ENCODE measurements at places on chromosomes 16 and 17. TPM values are rescaled to one million over a fixed set of nuclear protein-coding genes. Genes with fewer than 3 reads are reported as not detected.

DNA sequence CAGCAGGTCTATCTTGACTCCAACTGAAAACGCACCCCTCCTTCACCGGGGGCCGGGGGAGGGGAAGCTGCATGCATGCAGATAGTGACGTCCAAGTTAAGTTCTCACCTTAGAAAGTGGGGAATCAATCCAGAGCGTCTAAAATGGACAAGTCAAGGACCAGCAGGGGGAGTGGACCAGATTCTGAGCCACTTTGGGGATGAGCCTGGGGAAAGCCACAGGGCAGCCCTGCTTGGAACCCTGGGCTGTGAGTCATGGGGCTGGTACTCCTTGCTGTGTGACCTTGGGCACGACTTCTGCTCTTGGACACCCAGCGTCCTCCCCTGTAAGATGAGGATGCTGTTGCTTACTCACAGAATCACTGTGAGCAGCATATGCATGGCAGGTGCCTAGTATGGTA lies 9.1 kb downstream of the TNFRSF13B start:
- DNase-seq = peak; percentile 38

DNA sequence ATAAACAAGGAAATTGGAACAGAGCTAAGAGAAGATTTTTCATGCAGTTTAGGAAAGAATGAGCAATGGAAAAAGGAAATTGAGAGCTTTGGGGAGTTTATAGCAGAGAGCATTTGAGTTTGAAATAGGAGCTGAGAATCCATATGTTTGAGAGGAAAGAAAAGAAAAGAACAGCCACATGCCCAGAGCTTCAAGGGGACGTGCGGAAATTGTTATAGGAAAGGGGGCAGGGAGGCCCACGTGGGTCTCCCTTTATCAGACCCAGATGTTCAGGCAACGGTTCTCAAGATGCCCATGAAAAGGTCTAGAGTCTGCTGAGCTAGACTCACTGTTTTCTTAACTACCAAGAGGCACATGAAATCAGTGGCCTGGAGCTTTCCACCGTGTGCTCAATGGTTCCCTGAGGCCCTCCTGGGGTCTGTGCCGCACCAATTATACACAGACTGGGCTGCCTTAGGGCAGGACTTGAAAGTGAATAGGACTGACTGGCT lies 31.2 kb downstream of the CHD9 start:
- DNase-seq = no peak

GRCh38 chr17:36888236-36888951 lies 48.9 kb upstream of the LHX1 start:
- DNase-seq = no peak

GRCh38 chr17:43554857-43555256 lies 8.7 kb upstream of the ETV4 start:
- no peak for DNase-seq

GRCh38 chr17:58706351-58707140 lies 14.1 kb downstream of the RAD51C start:
- no peak for DNase-seq

- DNase-seq = no peak
These were observed 35.3 kb upstream of the HELZ start for GRCh38 chr17:67280279-67280678.

GRCh38 chr16:63612462-63613227 lies 1509.2 kb downstream of the CDH11 start:
- DNase-seq = no peak

Gene KCNJ18
- total RNA-seq = not detected

Gene CLEC19A
- not detected for total RNA-seq

Gene GABARAP
- 140 TPM for total RNA-seq

Gene CPHXL
- not detected for total RNA-seq

Gene GPATCH8
- total RNA-seq = 53.4 TPM
